ENCODE measurements at places on chromosomes 3 and 15.

GRCh38 chr15:59632714-59633113 is 21.1 kb downstream of the GCNT3 start:
- no peak for DNase-seq

GRCh38 chr15:52326756-52327155 is 31.2 kb upstream of the MYO5C start:
- no peak for DNase-seq

GRCh38 chr15:62067448-62068044 is 769 bp downstream of the C2CD4A start:
- no peak for DNase-seq

DNA sequence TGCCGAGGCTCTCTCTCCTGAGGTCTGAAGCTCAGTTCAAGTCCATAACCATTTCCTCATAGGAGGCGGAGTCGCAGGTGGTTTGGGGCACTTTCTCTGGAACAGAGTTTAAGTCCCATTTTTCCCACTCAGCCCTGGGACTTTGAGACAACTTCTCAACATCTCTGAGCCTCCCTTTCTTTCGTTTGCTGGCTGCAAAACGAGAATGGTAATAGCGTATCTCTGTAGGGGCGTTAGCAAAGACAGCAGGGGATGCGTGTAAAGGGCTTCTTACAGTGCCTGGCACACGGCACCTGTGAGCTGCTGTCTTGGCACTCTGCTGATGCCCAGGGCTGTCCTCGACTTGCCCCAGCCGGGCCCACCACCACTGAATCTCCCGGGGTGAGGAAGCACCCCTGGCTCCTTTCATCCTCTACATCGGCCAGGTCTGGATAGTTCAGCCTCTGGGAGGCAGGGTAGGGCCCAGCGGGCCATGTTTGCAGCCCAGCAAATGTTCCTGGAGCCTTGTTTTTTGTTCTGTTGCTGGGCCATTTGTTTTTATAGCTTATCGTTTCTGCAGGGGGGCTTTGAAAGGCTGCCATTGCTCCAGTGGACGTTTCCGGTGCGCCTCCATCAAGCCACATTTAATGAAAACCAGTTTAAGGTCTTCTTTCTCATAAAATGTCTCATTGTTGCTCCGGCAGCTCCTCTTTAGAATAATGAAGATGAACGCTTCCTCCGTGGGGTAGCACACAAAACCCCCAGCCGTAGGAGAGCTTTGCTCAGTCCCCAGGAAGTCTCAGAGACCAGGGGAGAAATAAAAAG is 60.0 kb upstream of the WNT5A start:
- DNase-seq, result no peak

DNA sequence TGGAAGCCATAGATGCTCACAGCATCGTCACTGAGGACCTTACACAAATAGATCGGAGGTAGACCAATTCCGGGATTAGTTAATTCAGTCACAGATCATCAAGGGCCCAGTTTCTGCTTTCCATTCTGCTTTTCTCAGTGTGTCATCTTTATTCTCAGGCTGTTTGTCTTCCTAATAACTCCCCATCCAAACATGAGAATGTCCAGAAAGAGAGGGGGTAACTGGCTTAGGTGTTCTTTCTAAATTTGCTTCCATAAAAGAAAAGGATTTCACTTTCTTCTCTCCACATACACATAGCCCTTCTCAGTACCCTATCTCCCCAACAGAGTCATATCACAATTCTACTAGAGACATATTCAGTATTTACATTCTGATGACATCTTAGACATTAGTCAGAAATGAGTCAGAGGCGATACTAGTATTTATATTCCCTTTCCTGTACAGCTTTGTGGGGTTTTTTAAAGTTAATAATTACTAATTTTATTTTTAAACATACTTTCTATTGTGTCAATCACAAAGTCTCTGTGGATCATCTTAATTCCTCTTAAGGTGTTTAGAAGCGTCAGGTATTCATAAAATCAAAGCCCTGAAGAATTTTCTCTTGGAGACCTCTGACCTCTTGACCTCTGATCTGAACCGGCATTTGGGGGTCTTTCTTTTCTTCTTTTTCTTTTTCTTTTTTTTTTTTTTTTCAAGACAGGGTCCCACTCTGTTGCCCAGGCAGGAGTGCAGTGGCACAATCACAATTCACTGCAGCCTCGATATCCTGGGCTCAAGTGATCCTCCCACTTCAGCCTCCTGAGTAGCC is 24.3 kb upstream of the IL12A start:
- no peak for DNase-seq

DNA sequence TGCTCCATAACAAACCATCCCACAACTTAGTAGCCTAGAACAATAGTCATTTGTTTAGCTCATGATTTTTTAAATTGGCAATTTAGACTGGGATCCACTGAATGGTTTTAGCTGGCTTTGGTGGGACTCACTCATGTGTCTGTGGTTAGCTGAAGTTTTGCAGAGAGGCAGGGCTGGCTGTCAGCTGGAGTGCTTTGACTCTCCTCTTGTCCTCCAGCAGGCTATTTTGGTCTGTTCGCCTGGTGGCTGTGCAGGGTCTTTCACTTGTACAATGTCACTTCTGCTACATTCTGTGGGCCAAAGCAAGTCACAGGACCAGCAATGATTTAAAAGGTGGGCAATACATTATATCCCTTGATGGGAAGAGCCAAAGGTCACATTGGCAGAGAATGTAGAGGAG is 1146.5 kb downstream of the ROBO2 start:
- DNase-seq, result no peak

- DNase-seq, result no peak
Observed at GRCh38 chr3:20194793-20195460, 8.9 kb upstream of the SGO1 start.

All from effector CD8-positive, alpha-beta T cell (primary cell).